B cell (primary cell): ENCODE measurements at places on chromosomes 6 and 20. TPM values are rescaled to one million over a fixed set of nuclear protein-coding genes. Genes with fewer than 3 reads are reported as not detected.

DNA sequence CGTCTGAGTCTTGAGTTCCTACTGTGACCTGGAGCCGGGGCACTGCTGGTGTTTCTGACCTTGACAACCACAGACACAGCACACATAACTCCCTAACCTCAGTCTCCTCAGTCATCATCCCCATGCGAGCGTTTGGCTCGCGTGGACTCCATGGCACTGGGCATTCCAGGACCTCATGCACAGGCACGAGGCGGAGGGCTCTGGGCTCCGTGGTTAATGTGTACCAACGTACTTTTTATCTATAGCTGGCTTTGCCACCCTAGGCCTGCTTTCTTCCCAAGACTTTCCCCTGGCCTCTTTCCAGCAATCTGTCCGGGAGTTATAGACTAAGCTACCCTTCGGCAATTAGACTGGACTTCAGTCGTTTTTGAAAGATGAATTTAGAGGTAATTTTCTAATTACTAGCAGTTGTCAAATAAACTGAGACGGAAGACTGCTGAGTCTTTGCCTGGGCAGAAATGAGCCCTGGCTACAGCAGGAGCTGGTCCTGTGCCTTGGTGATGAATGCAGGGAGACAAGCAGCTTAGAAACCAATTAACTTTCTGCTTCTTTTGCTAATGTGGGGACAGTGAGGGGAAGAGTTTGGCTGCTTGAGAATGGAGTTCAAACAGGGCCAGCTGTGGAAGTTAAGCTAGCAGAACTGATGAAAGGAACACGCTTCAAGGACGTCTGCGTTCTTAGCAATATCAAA is 16.1 kb upstream of the CTCFL start:
- H3K4me1 ChIP-seq, result no peaks in the 10 kb centered on the region
- H3K4me3 ChIP-seq, result no peak overlapping the region
- H3K27ac ChIP-seq, result no peak overlapping the region
- no peak for DNase-seq
- peaks cover 3% of the 10 kb centered on the region for H3K27me3 ChIP-seq

GRCh38 chr6:27752038-27752885 is 159.9 kb downstream of the OR2B2 start:
- peaks cover under 1% of the 10 kb centered on the region for H3K27me3 ChIP-seq
- peak overlapping the region; percentile 81 for H3K4me3 ChIP-seq
- H3K27ac ChIP-seq, result peak overlapping the region; percentile 97
- H3K36me3 ChIP-seq, result no peaks in the 10 kb centered on the region

DNA sequence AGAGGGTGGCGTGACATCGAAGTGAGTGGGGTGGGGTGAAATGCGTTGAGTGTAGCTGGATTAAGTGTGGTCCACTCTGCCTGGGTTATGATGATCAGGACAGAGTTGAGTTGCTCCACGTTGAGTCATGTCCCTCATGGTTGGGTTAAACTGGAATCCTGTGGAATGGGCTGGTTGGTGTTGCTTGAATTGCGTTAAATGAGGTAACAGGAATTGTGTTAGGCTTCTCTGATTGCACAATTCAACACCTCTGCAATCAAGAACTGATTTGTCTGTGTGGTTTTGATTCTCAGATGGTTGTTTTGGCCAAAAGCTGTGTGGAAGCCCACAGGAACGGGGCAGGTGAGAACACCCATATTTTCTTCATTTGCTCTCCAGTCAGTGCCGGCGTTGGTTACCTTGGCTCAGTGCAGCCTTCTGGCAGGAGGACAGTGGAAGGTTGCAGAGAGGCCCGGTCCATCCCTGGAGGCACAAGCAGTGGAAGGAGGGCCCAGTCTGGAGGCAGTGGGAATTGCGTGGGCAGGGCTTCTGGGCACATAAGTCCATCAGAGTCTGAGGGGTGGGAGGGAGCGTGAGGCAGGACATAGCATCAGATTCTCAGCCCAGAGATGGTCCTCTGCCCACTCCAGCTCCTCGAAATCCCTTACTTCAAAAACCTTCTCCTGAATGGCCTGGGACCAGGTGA is 11.6 kb downstream of the NOTCH4 start:
- no peak overlapping the region for H3K4me3 ChIP-seq
- no peaks in the 10 kb centered on the region for H3K4me1 ChIP-seq
- no peak overlapping the region for H3K27ac ChIP-seq
- H3K27me3 ChIP-seq, result no peaks in the 10 kb centered on the region
- no peaks in the 10 kb centered on the region for H3K36me3 ChIP-seq

DNA sequence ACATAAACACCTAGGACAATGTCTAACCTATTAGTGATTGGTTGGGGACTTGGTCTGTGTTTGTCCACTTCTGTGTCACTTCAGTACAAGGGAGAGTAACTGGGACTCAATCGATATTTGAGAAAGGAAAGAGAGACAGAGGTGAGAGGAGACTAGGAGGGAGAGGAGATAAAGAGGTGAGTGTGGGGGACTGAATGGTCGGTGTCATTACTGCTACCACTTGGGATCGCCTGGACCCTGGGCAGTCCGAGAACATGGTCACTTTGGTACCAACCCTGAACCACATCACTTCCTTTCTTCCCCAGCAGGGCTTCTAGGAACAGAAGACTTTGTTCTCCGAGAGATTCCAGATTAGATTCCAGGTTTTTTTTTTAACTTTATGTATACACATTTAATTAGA is 63.7 kb downstream of the GPR6 start:
- H3K27ac ChIP-seq, result no peak overlapping the region
- H3K36me3 ChIP-seq, result no peaks in the 10 kb centered on the region
- H3K4me1 ChIP-seq, result peaks cover 28% of the 10 kb centered on the region
- no peaks in the 10 kb centered on the region for H3K27me3 ChIP-seq
- no peak for DNase-seq

- no peaks in the 10 kb centered on the region for H3K36me3 ChIP-seq
- no peaks in the 10 kb centered on the region for H3K27me3 ChIP-seq
- no peaks in the 10 kb centered on the region for H3K4me1 ChIP-seq
- no peak overlapping the region for H3K4me3 ChIP-seq
Observed at GRCh38 chr6:80638213-80639055, 532.0 kb downstream of the BCKDHB start.

DNA sequence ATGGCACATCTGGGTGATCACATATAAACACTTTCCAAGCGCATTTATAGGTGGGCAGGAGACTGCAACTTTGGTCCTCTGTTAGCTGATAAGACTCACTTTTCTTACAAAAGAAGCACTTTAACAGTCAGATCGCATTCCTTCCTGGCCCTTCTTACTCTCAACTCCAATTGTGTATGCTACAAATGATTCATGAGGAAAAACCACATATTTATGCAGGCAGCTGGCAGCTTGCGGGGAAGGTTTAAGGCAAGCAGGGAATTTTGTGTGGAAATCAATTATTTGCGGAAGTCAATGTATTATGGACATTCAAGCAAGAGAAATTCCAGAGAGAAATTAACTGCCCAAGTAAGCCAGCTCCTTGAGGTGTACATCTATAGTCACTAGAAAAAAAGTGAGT is 194.0 kb downstream of the PKHD1 start:
- no peaks in the 10 kb centered on the region for H3K27me3 ChIP-seq
- no peaks in the 10 kb centered on the region for H3K36me3 ChIP-seq
- H3K4me3 ChIP-seq, result no peak overlapping the region
- H3K4me1 ChIP-seq, result no peaks in the 10 kb centered on the region

DNA sequence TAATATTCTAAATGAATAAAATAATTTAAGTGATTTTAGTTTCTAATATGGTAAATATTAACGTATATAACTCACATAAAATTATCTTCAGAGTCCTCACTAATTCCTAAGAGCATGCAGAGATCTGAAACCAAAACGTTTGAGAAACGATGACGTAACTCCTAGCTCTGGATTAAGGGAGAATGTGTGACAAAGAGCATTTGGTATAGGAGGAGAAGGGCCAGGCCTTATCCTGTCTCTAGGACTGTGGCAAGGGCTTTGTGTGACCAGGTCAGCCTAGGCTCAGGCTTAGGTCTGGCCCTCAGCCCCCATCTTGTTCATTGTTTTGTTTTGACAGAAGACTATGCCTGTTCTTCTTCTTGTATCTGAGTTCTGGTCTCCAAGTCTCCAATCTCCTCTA is 19.2 kb upstream of the POLR1H start:
- no peak overlapping the region for H3K27ac ChIP-seq
- no peak overlapping the region for H3K4me3 ChIP-seq
- no peaks in the 10 kb centered on the region for H3K27me3 ChIP-seq
- no peaks in the 10 kb centered on the region for H3K36me3 ChIP-seq
- no peak for DNase-seq

GRCh38 chr6:144336900-144337299 is 51.8 kb downstream of the UTRN start:
- H3K4me1 ChIP-seq, result peaks cover 82% of the 10 kb centered on the region
- no peak overlapping the region for H3K4me3 ChIP-seq
- H3K27me3 ChIP-seq, result no peaks in the 10 kb centered on the region
- no peaks in the 10 kb centered on the region for H3K36me3 ChIP-seq
- peak overlapping the region; percentile 26 for H3K27ac ChIP-seq

GRCh38 chr20:7966176-7966575 is 25.9 kb upstream of the HAO1 start:
- H3K4me3 ChIP-seq, result no peak overlapping the region
- H3K27me3 ChIP-seq, result no peaks in the 10 kb centered on the region
- no peak for DNase-seq
- no peaks in the 10 kb centered on the region for H3K36me3 ChIP-seq
- H3K27ac ChIP-seq, result no peak overlapping the region
- H3K4me1 ChIP-seq, result no peaks in the 10 kb centered on the region

- H3K27ac ChIP-seq, result no peak overlapping the region
- H3K4me1 ChIP-seq, result peaks cover 17% of the 10 kb centered on the region
- peaks cover 31% of the 10 kb centered on the region for H3K27me3 ChIP-seq
- H3K36me3 ChIP-seq, result no peaks in the 10 kb centered on the region
- DNase-seq, result peak; percentile 80
- no peak overlapping the region for H3K4me3 ChIP-seq
Observed at GRCh38 chr6:1396952-1397868, 7.8 kb downstream of the FOXF2 start.

MOXD1 gene
- total RNA-seq, result 6.7 and 7.0 TPM in 2 replicates

B3GALT4 gene
- total RNA-seq, result 44.1 and 46.0 TPM in 2 replicates

ID4 gene
- not detected in 2 replicates for total RNA-seq

LAMA5 gene
- total RNA-seq, result 83.5 and 89.7 TPM in 2 replicates

DPPA5 gene
- not detected in 2 replicates for total RNA-seq

CDH22 gene
- total RNA-seq, result not detected in 2 replicates

NTSR1 gene
- not detected in 2 replicates for total RNA-seq
